ENCODE measurements at places on chromosomes 13 and 19.

- DNase-seq = no peak
Observed at GRCh38 chr19:18311502-18312091, 11.3 kb downstream of the LSM4 start.

GRCh38 chr13:91053318-91054065 is 294.0 kb upstream of the MIR17HG start:
- DNase-seq = no peak

- DNase-seq = no peak
Observed at GRCh38 chr19:48867746-48868113, 687 bp downstream of the PLEKHA4 start.

- DNase-seq = no peak
Observed at GRCh38 chr13:38707460-38707859, 20.6 kb downstream of the FREM2 start.

GRCh38 chr13:75934889-75935288 is 298.8 kb downstream of the LMO7 start:
- DNase-seq = no peak

DNA sequence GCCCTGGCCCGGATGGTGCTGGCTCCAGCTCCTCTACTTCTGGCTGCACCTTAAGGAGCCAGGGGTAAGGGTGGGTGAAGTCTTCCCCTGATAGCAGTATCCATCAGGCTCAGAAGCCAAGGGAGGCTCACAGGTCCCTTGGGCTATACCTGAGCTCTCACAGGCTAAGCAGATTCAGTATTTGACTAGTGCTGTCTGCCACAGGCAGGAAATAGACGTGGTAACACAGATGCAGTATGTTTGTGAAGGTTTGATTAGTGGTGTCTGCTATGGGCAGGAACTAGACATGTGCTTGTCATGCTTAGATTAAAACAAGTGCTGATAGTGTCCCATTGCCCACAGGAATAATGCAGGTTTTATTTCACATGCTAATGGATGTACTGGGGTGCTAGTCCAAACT is 4.0 kb downstream of the SYT5 start:
- DNase-seq = no peak

- DNase-seq = peak; percentile 58
Observed at GRCh38 chr19:903266-903797, 9.7 kb downstream of the R3HDM4 start.

GRCh38 chr13:57925250-57925649 is 293.7 kb downstream of the PCDH17 start:
- DNase-seq = no peak

- no peak for DNase-seq
Observed at GRCh38 chr19:55738302-55738701, at the start of gene NLRP9. Gene NLRP9, minus strand, starts transcription at chr19:55738402. Its CDS starts 28 bp downstream, at chr19:55738374.

DNA sequence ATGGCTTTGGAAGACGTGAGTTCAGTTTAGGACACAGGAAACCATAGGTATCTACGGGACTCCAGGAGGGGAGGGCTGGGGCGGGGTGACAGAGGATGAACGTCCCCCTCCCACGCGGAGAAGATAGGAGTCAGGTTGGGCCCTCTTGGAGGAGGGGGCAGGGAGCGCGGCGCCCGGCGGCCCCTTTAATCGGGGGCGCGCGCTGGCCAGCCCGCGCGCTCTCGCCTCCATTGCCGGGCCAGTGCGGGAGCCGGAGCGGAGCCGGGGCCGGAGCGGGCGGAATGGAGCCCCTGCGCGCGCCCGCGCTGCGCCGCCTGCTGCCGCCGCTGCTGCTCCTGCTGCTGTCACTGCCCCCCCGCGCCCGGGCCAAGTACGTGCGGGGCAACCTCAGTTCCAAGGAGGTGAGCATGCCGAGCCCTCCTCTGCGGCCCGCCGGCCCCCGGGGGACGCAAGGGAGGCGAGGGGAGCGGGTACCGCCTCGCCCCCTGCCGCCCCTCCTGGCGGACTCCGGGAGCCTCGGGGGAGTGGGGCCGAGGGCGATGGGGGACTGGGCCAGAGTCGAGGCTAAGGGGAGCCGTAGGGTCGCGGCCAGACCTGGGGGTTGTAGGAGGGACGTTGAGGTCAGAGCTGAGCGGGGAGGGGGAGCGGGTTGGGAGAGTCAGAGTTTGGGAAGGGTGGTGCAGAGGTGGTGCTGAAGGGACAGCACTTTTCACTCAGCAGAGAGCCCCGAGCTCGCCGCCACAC is at the start of gene TMEM145:
Gene TMEM145 (plus strand): TSS at position 214 of the 744 bp plus-strand sequence. CDS start 68 bp downstream, at position 282.
- DNase-seq = no peak

- DNase-seq = no peak
Observed at GRCh38 chr13:74794147-74794546, 659.9 kb upstream of the KLF12 start.

DNA sequence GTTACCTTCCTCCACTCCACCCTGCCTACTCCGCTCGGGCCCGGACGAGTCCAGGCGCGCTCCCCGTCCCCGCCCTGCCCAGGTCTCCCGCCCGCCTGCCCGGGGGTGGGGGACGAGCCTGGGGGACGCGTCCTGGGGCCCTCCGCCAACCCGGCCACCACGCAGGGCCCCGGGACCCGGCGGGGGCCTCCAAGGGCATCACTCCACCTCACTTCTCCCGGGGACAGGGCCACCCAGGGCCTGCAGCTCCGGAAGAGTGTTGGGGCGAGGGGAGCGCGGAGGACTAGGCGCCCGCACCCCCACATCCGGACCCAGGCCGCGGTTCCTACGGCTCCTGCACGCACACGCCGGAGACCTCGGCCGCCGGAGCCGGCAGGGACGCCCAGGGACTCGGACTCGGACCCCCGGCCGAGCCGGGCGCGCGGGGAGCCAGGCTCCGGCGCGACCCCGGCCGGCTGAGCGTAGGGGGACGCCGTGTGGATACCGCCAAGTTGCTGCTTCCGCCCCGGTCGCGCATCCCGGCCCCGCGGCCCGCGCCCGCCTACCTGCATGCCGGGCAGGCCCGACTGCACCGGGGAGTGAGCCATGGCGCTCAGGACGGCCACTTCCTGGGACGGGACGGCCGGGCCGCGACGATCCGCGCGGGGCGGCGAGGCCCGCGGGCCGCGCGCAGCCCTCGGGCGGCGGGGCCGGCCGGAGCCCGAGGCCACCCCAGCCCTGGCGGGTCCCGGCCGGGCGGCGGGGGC is 534 bp downstream of the STK24 start:
- no peak for DNase-seq

DNA sequence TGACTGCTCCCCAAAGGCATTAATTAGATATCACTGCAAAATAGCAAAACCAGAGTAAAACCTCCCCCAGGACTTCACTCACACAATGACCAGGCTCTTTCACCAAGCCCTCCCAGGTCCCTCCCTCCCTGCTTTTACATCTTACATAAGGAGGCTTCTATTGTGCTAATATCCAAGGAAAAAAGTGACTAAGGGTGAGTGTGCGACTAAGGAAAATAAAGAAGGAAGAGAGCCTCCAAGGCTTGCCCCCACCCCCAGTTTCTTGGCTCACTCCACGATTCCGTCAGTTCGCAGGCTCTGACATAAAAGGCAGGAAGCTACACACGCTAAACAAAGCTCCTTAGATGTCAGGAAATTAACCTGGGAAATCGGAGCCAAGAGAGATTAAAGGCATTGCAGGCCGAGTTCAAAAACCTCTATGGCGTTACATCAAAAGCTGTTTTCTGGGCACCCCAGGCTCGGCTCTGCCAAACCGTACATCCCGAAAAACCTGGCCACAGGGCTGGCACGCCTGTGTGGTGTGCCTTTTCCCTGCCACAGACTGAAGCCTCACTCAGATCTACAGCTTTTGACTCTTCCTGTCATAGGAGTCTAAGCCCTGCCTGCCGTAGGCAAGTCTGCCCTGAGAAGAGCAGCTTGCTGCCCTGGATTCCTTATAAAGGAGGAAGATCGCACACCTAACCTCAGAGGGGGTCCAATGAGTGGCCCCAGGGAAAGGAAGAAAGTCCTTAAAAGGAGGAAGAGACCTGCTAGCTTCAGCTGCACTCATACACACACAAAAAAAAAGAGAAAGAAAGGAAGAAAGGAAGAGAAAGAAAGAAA is 67.0 kb upstream of the SERP2 start:
- no peak for DNase-seq

GRCh38 chr13:23806874-23807526 is 82.2 kb downstream of the MIPEP start:
- DNase-seq = no peak

GRCh38 chr13:61358599-61358998 is 57.0 kb downstream of the PCDH20 start:
- DNase-seq = no peak

DNA sequence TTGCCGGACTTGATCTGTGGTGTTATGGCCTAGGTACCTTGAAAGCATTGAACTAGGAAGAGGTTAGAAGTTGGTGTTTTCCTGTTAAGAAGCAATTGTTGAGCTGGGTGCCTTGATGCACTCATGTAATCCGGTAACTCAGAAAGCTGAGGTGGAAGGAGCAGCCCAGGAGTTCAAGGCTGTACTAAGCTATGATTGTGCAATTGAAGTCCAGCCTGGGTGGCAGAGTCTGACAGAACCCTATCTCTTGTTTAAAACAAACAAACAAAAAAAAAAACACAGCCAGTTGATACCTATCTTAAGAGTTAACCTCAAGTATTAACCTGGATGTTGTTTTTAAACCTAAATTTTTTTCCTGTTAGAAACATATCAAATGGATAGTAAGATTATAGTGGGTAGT is 19.3 kb downstream of the SAFB start:
- no peak for DNase-seq

DNA sequence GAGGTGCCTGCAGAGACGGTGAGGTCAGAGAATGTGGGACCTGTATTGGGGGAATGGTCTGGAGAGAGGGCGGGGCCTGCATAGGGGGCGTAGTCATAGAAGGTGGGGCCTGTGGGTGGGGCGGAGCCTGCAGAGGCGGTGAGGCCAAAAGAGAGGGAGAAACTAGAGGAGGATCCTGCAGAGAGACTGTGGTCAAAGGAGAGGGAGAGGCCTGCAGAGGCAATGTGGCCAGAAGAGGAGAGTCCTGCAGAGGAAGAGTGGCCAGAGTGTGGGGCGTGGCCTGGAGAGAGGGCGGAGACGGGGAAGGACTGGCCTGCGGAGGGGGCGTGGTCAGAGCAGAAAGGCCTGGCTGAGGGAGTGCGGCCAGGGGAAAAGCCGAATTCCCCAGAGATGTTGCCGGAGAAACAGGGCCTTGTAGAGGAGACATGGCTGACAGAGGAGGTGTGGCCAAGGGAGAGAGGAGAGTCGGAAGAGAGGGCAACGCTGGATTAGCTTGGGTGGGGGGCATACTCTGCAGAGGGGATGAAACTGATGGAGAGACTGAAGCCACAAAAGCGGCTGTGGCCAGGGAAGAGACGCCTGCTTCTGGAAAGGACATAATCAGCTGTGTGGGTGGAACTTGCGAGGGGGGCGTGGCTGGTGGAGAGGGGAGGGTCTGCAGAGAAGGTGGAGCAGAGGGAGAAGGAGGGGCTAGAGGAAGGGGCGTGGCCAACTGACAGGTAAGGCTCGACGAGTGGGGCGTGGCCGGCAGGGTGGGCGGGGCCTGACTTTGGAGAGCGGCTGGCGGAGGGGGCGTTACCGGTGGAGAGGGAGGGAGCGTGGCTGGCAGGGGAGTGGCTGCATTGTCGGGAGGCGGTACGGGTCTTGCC is 2.5 kb downstream of the PRR36 start:
- no peak for DNase-seq

GRCh38 chr19:15120135-15121026 is 13.2 kb downstream of the SYDE1 start:
- no peak for DNase-seq

DNA sequence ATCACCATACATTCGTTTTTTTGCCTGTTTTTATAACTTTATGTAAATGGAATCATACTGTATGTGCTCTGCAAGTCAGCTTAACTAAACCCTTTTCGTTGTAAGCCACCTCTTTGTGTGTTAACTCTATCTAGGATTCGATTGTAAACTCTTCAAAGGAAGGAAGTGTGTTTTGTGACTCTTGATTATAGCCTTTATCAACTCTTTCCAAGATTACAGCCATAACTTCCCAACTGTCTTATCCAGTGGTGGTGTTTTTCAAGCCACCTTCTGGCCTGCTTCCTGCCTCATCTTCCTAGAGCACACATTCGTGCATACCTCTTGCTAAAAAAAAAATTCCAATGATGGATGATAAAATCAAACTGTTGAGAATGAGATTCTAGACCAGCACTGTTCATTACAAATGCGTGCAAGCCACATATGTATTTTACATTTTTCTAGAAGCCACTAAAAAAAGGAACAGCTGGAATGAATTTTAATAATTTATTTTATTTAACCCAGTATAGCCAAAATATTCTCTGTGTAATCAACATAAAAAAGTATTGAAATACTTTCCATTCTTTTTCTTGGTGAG is 12.0 kb upstream of the FBXL3 start:
- no peak for DNase-seq

GRCh38 chr13:80873589-80873988 is 532.7 kb upstream of the SPRY2 start:
- no peak for DNase-seq

GRCh38 chr13:98749501-98749900 is 3.0 kb downstream of the SLC15A1 start:
- no peak for DNase-seq

DNA sequence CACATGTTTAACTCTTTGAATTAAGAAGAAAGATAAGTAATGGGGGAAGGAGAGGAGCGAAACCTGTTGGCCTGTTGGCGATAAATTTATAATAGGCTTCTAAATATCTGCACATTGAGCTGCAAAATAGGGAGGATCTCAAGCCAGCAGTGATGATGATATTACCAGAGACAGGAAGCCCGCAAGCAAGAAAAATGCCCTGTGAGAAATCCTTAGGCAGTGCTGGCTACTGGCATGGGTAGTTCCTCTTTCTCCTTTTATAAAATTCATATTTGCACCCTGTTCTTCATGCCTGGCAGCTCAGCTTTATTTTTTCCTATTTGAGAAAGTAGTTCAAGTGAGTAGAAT is 858 bp upstream of the USP12 start:
- DNase-seq = no peak

DNA sequence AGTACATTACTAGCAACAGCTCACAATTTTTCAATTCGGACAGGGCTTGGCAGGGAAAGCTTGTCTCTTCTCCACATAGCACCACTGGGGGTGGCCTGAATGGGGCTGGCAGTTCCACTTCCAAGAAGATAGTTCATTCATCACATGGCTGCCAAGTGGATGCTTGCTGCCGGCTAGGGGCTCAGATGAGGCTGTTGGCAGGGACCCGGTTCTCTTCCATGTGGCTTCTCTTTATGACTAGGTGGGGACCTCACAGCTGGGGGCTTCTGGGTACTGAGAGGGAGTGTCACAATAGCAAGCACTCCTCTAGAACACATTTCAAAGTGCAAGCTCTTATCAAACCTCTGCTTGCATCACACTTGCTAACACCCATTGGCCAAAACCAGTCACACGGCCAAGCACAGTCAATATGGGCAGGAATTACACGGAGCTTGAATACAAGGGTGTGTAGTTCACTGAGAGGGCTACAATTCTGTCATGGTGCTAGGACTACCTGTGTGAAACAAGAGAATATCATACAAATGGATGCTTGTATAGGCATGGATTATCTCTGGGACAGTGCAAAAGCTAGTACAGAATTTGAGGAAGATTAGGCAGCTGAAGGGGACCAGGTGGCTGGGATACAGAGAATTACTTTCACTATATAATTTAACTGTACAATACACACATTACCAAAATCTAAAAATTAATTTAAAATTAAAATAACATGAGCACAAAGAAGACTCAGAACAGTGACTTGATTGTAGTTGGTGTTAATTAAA is 32.3 kb downstream of the ATP7B start:
- no peak for DNase-seq

- DNase-seq = no peak
Observed at GRCh38 chr13:30610311-30610710, 7.4 kb upstream of the USPL1 start.

Data from NCI-H524 treated with DMSO at 0.1 percent for 48 hours (cell line).